ENCODE measurements at places on chromosomes 5 and 9.

- DNase-seq = no peak
These were observed 263.5 kb downstream of the ARHGAP26 start for GRCh38 chr5:143033535-143034250.

DNA sequence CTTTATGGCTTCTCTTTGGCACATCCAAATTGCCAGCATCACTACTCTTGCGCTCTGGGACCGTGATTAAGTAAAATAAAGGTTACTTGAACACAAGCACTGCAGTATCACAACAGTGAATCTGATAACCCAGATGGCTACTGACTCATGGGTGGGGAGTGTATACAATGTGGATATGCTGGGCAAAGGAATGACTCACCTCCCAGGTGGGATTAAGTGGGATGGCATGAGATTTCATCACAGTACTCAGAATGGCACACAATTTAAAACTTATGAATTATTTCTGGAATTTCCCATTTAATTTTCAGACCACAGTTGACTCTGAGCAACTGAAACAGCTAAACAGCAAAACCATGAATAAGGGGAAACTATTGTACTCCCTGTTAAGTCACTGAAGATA is 4.3 kb downstream of the GFM2 start:
- no peak for DNase-seq

DNA sequence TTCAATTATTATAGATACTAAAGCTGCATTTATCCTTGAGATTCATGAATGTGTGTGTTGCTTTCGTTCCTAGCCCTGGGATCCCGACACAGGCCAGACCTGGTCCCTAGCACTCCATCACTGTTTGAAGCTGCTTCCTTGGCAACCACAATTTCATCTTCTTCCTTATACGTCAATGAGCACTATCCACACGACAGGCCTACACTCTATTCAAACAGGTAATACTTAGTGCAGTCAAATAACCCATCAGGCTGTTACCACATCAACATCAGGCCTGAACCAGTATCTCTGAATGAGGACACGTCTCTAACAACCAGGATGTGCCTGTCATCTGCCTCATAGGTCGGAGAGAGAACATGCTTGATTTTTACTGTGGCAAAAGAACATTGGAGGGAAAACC is 73.3 kb downstream of the PRKACG start:
- no peak for DNase-seq

DNA sequence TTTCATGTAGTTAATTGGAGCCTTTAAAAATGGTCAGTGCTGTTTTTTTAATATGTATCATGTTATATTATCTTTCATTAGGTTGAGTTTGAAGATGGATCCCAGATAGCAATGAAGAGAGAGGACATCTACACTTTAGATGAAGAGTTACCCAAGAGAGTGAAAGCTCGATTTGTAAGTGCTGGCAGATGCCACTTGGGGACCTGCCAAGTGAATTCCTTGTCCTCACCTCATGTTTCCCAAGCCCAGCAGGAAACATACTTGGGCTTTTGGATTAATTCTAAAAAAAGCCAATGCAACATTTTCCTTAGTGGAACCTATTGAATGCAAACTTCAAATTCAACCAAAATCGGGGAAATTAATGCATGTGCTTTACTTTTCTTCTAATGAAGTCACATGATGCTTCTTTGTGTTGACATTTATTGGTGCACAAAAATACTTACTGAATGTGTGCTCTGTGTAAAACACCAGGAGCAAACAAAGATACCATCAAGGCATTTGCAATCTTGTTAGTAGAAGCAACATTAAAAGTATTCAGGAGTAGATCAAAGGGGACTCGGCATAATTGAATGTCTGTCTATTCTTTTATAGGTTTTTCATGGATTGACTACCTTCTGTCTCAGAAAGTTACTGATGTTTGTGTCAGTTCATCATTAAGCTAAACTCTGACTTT is 412.1 kb downstream of the KDM4C start:
- no peak for DNase-seq

DNA sequence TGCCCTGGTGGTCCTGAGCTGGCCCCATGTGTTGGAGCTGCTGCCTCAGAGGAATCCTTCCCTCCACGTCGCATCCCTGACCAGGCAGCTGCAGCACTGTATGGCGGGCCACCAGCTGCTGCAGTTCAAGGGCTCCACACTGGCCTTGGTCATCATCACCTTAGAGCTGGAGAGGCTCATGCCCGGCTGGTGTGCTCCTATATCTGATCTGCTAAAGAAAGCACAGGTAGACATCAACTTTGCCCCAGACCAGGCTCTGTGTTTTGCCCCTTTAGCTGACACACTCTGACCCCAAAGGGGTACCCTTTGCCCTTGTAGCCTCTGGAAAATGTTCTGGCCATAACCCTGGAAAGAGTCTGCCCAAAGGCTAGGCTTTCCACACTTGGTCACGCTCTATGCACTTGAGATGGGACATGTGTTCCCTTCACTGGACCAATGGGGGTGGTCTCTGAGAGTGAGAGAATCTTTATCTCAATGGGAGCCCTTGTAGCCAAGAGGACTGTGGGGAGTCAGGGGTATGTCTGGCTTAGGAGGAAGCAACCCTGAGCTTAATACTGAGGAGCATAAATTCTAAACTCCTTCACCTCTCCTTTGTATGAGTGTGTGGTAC is 4.8 kb downstream of the CCNI2 start:
- no peak for DNase-seq

GRCh38 chr9:114120192-114121014 is 21.3 kb upstream of the KIF12 start:
- DNase-seq = no peak

DNA sequence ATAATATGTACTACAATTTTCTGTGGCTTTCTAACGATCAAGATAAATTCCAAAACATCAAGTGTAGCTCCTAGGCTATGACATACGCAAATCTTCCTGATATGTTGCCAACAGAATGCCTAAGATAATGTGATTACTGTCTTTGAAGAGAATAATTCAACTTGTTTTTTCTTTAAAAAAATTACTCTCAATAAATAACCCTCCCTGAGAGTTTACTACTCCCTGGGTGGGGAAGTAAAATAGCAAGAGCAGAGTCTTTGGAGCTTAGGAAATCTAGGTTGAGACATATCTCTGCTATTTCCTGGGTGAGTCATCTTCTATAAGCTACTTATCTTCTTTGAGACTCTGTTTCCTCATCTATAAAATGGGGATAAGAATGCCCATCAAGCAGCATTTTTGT is 201.2 kb downstream of the ACTL7B start:
- DNase-seq = no peak

DNA sequence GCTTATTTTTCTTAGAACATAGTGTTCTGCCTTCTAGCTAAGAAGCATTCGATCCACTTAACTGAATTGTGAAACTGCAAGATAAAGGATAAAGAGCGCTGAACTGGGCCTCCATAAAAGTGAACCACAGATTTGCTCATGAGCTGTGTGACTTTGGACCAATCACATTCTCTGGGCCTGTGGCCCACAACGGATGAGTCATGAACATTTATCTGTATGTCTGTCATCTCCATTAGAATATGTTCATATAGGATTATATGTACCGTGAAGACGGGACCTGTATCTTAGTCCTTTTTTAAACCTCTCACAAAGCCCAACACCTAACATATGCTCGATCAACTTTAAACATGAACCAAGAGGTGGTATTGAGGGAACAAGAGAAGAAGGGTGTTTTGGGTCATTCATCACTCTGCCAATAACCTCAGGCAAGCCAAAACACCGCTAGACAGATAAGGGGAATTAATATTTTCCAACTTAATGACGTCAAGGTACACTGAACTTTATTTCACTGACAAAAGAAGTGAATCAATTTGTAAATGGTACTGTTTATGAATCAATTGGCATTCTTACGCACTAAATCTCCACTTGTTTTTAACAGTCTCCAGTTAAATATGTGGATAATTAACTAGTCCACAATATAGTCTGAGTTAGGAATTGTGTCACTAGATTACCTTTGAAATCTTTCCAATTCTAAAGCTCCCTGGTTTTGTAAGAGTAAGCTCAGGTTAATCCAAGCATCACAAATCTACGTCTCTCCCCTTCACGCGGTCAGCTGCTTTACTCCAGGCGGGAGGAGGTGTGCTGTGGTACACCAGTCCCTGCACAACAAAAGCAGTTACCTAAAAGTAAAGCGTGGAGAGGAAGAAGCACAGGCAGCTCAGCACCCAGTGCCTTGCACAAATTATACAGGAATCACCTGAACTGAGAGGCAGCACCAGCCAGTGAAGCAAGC is 1.6 kb downstream of the TMEM245 start:
- no peak for DNase-seq

- no peak for DNase-seq
These were observed 90.4 kb upstream of the MVB12B start for GRCh38 chr9:126236273-126236672.

Measured in C1 segment of cervical spinal cord (tissue), 14 donors.